ENCODE measurements at places on chromosomes 3 and 15. TPM values are rescaled to one million over a fixed set of nuclear protein-coding genes. Genes with fewer than 3 reads are reported as not detected.

The MYD88 gene
- polyA plus RNA-seq: 129 TPM

The SAMMSON gene
- polyA plus RNA-seq: not detected

The GPR27 gene
- 0.79 TPM for polyA plus RNA-seq

The EFHB gene
- not detected for polyA plus RNA-seq

The CCR8 gene
- 5.6 TPM for polyA plus RNA-seq

The AADAC gene
- polyA plus RNA-seq: not detected

The MESP2 gene
- not detected for polyA plus RNA-seq

The WDR49 gene
- not detected for polyA plus RNA-seq
